ENCODE measurements at places on chromosomes 5 and 9.

DNA sequence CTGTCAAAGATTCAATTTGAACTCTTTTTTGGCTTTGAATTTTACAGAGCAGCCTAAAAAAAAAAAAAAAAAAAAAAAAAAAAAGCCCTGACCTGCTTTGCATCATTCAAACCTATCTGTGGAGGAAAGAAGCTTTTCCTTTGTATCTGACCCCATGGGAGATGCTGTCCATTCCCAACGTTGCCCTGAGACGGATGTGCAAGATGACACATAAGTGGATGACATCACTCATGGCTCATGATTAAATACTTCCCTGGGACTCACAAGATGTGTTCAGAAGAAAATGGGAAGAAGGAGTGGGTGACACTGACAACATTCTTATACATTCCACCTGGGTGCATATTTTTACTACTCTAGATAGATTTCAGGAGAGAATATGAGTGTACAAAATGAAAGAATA is 245.7 kb upstream of the ELAVL2 start:
- DNase-seq: no peak

DNA sequence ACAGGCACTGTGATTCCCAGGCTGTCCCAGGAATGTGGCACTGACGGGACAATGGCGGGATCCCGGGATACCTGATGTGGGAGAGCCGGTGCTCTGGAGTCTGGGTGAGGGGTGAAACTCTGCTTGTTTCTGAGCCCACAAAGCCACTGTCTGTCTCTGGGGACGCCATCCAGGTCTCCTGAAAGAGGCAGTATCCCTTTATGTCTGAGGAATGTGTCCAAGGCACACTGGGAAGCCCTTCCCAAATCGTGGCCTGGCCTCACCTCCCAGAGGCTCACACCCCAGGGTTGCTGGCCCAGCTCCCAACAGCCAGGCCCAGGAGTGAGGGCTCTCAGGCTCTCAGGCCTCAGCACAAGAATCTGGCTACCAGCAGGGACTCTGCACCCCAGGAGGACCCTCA is 27.1 kb downstream of the ORM2 start:
- DNase-seq: no peak

DNA sequence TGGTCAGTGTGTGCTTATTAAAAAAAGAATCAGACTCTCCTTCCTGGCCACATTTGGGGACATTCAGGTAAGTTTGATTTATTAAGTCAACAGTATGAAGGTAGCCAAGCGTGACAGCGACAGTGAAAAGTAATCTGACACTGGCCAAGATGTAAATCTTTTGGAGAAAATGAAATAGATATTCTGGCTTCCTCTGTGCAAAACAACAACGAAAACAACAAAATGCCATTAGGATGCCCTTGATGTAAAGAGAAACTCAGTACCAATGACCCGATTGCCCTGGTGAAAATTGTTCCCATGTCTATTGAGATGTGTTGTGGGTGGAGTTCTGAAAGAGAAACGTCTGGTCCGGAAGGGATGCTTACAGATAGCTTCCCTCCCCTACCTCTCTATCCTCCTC is 267.8 kb downstream of the MAT2B start:
- no peak for DNase-seq

DNA sequence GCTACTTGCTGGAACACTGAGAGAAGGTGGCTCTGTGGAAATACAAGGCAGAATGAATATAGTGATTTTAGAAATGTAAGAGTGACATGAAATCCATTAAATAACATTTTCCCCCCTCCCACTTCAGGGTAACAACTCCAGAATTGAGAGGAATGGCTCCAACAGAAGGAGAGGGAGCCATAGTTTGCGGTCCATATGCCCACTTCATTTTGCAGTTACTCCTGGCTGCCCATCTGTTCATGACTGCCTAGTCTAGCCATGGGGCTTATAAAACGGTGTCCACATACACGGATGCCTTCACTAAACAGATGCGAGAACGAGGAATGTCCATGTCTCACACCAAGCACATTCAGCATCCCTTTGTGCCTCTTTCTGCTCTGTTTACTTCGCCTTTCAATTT is 186.7 kb downstream of the TMEM38B start:
- DNase-seq: no peak

GRCh38 chr5:135211791-135212190 is 177.8 kb upstream of the PITX1 start:
- DNase-seq: no peak

DNA sequence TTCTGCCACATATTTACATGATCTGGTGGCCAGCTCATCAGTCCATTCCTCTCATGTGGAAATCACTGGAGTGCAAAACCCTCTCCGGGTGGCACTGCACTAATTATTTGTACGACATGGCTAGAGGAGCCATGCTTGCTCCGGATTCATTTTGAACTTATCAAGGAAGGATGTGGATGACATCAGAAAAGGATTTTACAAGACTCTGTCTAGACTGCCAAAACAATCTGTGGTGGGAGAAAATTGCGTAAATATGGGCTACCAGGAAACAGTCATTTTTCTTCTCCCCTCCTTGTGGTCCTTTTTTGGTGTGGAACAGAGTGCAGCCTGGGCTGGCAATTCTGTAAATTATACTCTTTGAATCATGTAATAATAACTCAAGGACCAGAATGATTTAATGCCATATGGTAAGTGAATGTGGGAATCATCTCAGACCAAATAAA is 123.4 kb upstream of the IFNE start:
- DNase-seq: peak; percentile 42

GRCh38 chr9:27645161-27645840 is 72.0 kb upstream of the C9orf72 start:
- DNase-seq: no peak

- DNase-seq: no peak
These were observed 171.8 kb upstream of the RAI14 start for GRCh38 chr5:34484216-34484920.

- no peak for DNase-seq
These were observed 54.1 kb downstream of the MAN2A1 start for GRCh38 chr5:109743770-109744212.

- DNase-seq: no peak
These were observed 132.5 kb upstream of the ADRA1B start for GRCh38 chr5:159783726-159784247.

GRCh38 chr9:91771027-91771426 is 179.0 kb downstream of the ROR2 start:
- DNase-seq: peak; percentile 31

- DNase-seq: no peak
These were observed 436 bp upstream of the EMB start for GRCh38 chr5:50441493-50441955.

DNA sequence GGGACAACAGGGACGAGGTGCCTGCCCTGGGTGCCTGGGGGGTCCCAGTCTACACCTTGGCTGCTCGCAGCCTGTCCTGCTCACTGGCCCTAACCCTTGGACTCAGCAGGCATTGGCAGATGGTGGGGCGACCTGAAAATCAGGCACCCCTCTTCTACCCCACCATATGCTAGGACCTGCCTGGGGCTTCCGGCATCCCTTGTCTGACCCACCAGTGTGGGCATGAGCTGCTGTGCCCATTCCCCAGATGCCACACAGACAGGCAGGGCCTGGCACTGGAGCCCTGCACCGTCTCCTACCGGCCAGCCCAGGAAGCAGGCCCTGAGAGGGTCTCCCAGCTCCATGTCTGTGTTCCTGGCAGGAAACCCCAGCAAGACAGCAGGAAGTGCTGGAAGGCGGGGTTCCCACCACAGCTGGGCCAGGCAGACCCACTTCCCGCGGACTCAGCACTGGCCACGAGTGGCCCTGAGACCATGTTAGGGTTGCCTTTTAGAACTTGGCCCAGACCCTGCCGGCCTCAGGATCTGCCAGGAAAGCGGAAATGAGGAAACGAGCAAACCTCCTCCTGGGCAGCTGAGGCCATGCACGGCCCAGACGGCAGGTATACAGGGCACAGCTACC is 3.1 kb downstream of the NINJ1 start:
- DNase-seq: peak; percentile 46

DNA sequence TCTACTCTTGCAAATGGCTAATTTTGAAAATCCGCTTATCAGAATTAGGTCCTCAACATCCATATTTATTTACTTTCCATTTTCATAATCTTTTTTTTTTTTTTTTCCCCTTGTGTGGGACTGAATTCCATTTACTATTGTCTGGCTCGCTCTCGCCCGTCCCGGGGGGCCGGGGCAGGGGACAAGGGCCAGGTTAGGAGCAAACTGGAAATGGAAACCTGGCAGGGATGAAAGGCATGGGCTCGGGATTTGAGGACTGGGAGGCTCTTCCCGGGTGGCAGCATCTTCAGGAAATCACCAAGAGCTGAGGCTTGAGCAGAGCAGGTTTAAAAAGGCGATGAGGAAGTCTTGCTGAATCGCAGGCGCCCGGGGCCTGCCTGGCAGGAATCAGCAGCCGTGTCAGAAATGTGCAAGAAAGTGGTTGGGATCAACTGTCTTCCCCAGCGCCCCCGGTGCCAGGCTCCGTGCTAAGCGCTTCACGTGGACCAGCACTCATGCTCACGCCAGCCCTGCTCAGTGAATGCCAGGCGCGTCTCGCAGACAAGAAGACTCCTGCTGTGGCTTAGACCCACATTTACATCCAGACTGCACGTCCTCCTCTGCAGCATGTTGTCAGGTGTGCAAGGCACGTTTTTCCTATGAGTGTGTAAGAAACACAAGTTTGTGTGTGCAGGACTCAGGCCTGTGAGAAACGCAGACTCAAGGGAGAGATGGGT is 66.3 kb upstream of the UNC5A start:
- no peak for DNase-seq

- no peak for DNase-seq
These were observed 133.6 kb downstream of the SIL1 start for GRCh38 chr5:139064613-139065012.

GRCh38 chr9:114574438-114574837 is 13.1 kb upstream of the ATP6V1G1 start:
- peak; percentile 68 for DNase-seq

DNA sequence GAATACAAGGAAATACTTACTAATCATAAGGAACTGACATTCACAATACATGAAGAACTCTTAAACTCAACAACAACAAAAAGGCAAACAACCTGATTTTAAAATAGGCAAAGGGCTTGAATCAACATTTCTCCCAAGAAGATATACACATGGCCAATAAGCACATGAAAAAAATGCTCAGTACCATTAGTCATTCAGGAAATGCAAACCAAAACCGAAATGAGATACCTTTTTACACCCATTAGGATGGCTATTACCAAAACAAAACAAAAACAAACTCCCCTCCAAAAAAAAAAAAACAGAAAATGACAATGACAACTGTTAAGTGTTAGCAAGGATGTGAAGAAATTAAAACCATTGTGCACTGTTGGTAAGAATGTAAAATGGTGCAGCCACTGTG is 104.1 kb upstream of the ZNF462 start:
- DNase-seq: no peak

DNA sequence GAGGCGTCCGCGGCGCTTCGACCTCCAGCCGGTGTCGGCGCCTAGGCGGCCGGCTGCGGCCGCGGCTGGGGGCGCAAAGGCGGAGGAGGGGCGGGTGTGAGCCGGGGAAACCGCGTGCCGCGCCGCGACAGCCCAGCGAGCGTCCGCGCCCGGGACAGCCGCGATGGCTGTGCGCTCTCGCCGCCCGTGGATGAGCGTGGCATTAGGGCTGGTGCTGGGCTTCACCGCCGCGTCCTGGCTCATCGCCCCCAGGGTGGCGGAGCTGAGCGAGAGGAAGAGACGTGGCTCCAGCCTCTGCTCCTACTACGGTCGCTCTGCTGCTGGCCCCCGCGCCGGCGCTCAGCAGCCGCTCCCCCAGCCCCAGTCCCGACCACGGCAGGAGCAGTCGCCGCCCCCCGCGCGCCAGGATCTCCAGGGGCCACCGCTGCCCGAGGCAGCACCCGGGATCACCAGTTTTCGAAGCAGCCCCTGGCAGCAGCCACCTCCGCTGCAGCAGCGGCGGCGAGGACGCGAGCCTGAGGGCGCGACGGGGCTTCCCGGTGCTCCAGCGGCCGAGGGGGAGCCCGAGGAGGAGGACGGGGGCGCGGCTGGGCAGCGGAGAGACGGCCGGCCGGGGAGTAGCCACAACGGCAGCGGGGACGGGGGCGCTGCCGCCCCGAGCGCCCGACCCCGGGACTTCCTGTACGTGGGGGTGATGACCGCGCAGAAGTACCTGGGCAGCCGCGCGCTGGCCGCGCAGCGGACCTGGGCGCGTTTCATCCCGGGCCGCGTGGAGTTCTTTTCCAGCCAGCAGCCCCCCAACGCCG is 605 bp downstream of the CHSY3 start:
- DNase-seq: no peak

GRCh38 chr9:20981486-20981885 is 50.0 kb downstream of the HACD4 start:
- no peak for DNase-seq

DNA sequence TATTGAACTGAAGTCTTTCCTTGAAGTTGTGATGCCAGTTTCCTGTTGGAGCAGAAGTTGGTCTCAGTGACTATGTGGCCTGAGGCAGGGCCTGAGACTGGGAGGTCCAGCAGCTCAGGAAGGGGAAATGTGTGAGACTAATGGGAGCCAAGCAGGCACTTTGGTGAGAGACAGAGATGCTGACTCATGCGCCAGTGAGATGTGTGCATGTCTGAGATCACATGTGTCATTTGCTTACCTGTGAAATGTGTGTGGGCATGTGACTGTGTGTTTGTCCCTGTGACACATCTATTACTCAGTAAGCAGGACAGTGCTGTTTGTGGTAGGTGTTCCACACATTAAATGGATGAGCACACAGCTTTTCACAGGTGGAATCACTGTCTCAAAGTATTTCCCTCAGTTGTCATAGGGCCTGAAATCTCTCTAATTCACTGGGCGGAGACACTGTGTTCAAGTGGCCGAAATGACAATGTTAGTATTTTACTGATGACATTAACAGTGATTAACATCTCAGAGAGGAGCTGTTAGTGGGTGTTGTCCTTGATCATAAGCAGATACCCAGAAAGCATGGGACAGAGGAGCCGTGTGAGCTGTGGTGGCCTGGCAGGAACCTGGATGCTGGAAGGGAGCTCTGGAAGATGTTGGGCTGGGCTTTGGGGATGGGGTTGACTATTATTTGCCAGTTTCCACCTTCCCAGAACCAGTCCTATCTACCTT is 7.4 kb downstream of the NPR2 start:
- peak; percentile 25 for DNase-seq

Data from inflammatory macrophage treated with lipopolysaccharide for 4 hours (primary cell).